Neural progenitor cell (in vitro differentiated cells): ENCODE measurements at places on chromosomes 12 and 14.
A peak's percentile ranks its signal among the peaks of the same experiment; 100 is the strongest.

GRCh38 chr12:10140001-10140400 lies 10.0 kb upstream of the CLEC7A start:
- peak; percentile 64 for DNase-seq

DNA sequence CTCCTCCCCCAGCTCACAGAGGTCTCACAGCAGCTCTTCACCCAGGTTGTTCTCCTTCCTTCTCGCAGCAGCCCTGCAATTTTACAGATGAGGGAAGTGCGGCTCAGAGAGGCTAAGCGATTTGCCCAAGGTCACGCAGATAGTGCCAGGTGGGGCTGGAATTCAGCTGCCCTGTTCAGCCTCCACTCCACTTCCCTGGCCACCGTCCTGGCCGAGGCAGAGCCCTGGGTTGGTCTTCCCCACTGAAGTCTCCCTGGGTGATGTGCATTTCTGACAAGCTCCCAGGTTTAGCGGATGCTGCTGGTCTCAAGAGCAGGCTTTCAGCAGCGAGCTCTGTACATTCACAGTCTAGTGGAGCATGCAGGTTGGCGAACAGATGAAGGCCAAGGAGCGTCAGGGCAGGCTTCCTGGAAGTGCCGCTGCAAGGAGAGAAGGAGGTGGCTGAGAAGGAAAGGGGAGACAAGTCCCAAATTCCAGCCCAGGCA lies 28.9 kb upstream of the EML1 start:
- DNase-seq, result no peak

DNA sequence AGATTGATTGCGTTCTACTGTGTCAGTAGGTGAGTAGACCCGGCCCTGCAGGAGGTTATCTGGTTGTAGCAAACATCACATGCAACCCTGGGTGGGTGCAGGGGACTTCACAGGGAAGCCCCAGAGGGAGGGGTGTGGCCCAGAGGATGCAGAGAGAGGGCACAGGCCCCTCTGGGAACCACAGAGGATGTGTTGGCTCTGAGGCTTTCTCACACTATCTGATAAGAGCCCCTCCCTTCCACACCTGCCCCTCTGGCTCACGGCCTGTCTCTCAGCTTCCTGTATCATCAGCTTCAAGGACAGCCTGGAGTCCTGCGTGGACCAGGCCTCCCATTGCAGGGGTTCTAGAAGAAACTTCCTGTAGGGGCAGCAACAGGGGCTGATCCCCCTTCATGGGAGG lies 101.9 kb downstream of the RIN3 start:
- no peak for DNase-seq

DNA sequence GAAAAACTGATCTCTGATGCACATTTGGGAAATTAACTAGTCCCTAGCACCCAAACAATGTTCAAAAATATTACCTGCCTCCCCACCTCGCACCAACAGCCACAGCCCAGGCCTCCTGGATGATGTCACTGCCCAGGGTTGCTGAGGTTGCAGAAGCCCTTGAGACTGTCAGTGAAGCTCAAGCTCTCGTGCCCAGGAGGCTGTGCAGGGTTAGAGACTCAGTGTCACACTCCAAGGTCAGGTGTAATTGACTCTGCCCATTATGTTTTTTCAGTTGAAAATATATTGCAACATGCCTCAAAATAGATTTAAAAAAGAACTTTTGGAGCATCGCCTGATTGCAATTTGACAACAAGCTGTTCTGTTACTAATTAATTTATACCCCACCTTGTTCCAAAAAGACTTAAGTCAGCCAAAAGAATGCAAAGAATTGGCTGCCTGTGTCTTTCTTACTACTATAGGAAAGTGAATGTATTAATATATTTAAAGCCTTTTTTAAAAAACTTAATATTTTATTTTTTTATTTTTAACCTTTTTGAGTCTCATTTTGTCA lies 72.3 kb downstream of the CMAS start:
- no peak for DNase-seq

DNA sequence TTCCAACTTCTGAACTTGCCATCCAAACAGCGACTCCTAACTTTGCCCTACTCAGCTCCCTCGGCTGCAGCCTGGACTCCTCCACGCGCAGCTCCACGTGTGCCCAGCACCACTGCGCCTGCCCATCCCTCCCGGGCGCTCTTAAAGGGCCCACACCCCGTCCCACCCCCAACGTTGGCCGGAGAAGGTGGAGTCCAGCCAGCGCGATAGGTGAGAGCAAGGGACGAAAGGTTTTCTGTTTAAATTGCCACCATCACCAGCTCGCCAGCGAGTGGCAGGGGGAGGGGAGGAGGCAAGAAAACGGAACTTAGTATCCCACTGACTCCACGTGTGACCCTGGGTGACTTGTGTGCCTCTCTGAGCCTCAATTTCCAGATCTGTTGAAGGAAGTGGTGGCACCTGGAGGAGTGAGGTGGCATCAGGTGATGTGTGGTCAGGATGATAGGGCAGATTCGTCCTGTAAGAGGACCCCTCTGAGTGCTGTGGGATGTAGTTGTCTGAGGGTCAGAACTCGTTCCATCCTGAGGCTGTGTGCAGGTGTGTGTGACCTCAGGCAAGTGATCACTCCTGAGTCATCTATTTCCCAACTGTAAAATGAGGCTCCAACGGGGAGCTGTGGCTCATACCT lies 59.7 kb downstream of the TRPV4 start:
- no peak for DNase-seq

- no peak for DNase-seq
Measured at GRCh38 chr12:26938701-26939062, 412 bp downstream of the FGFR1OP2 start.

DNA sequence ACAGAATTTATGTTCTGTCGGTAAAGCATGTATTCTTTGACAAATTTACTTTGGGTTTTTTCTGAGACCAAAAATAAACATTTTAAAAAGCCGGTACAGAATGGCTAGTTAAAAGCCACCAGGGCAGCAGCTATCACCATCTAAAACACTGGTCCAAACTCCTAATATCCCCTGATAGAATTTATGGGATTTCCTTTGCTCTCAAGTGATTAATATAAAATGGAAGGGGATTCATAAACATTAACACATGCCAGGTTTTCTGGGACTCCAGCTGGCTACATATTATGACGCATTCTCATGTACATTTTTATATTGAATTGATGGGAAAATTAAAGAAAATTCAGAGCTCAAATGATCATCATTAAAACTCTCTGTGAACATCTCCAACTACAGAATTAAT lies 640.8 kb downstream of the C12orf50 start:
- no peak for DNase-seq

DNA sequence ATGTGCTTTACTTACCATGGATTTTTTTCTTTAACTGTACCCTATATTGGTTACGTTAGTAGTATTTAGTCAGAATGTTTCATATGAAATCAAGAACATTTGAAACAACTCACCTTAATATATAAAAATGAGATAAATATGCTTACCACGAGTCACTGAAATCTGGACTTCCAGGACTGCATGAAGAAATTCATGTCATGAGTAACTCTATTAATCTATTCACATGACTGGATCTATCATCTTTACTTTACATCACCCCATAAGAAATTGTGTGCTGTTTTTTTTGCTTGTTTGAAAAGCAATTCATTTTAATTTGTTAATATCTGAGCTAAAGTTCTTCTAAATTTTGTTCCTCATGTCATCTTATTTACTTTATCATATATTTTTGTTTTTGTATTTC lies 5.2 kb downstream of the EPYC start:
- no peak for DNase-seq

GRCh38 chr12:68587448-68587873 lies 23.2 kb upstream of the RAP1B start:
- no peak for DNase-seq

- DNase-seq, result no peak
Measured at GRCh38 chr14:105409364-105409763, 10.3 kb upstream of the MTA1 start.

- no peak for DNase-seq
Measured at GRCh38 chr12:118124333-118124874, 11.5 kb upstream of the PEBP1 start.

- no peak for DNase-seq
Measured at GRCh38 chr12:115920395-115921183, 356.9 kb downstream of the MED13L start.

DNA sequence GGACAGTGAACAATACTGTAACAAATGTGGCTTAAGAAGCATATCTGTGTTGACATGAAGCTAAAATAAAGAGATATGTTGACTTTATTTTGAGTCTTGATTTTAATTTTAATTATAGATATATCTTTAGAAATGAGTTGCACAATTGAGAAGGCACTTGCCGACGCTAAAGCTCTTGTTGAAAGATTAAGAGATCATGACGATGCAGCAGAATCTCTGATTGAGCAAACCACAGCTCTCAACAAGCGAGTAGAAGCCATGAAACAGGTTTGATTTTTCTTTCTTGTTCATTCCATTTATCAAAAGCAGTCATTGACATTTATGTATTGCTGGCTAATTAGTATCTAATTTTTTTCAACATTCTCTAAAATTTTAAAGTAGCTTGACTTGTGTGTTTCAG lies 15.8 kb downstream of the FGFR1OP2 start:
- no peak for DNase-seq

GRCh38 chr12:30847259-30847658 lies 79.3 kb upstream of the TSPAN11 start:
- peak; percentile 83 for DNase-seq

DNA sequence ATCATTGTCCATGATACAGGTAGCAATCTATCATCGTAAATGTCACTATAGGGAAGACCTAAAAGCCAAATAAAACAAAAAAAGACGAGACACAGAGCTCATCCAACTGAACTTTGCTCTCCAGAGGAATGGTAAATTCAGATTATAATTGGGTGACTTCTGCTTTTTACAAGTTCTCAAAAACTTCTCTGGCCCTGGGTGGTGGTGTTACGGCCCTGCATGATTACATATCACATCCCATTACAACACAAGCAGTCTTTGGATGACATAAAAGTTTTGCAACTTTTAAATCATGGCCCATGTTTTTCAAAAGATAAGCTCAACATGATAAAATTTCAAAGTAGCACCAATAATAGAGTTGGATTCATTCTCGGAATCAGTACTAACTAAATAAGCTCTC lies 299.6 kb downstream of the DIO2 start:
- no peak for DNase-seq

GRCh38 chr14:92892589-92892988 lies 30.4 kb upstream of the CHGA start:
- DNase-seq, result no peak

- no peak for DNase-seq
Measured at GRCh38 chr12:131020326-131021153, 66.8 kb downstream of the ADGRD1 start.

GRCh38 chr12:88650715-88651114 lies 70.4 kb upstream of the KITLG start:
- no peak for DNase-seq

DNA sequence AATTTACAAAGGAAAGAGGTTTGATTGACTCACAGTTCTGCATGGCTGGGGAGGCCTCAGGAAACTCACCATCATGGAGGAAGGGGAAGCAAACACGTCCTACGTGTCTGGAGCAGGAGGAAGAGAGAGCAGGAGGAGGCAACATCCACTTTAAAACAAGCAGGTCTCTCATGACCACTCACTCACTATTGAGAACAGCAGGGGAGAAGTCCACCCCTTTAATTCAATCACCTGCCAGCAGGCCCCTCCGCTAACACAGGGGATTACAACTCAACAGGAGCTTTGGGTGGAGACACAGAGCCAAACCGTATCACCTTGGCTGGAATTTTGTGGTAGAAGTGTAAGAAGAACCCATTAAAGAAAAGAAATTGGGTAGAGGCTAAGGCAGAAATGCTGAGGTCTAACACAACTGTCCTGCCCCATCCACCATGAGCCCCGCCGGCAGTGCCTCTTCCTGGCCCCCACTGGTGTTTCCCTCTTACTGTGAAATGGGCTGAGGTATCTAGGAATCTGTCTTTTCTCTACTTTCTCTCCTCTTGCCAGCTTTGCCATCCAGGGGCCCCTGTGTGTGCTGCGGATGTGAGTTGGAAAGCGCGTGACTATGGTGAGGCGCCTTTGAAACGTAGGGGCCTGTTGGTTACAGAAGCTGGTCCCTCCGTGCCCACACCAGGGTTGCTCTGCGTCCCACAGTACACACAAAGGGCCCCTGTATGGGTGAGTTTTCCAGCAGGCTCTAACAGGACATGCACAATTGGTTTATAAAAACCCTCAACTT lies 108.0 kb upstream of the TMEM132D start:
- no peak for DNase-seq

GRCh38 chr12:53217931-53218307 lies 10.9 kb upstream of the ITGB7 start:
- no peak for DNase-seq

DNA sequence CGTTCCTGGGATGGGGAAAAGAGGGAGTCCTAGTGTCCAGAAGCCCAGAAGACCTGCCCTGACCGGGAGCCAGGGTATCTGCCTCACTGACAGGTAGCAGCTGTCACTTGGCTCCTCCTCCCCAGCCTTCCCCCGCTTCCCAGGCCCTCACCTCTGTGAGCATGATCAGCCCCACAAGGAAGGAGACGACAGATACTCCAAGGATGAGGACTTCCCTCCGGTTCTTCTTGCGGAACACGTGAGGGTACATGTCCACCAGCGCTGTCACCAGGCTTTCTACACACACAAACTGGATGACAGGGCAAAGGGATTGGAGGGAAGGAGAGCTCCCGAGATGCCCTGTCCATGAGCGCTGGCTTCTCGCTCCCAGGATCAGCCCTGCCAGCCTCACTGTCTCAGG lies 9.9 kb upstream of the SLC6A12 start:
- DNase-seq, result no peak

DNA sequence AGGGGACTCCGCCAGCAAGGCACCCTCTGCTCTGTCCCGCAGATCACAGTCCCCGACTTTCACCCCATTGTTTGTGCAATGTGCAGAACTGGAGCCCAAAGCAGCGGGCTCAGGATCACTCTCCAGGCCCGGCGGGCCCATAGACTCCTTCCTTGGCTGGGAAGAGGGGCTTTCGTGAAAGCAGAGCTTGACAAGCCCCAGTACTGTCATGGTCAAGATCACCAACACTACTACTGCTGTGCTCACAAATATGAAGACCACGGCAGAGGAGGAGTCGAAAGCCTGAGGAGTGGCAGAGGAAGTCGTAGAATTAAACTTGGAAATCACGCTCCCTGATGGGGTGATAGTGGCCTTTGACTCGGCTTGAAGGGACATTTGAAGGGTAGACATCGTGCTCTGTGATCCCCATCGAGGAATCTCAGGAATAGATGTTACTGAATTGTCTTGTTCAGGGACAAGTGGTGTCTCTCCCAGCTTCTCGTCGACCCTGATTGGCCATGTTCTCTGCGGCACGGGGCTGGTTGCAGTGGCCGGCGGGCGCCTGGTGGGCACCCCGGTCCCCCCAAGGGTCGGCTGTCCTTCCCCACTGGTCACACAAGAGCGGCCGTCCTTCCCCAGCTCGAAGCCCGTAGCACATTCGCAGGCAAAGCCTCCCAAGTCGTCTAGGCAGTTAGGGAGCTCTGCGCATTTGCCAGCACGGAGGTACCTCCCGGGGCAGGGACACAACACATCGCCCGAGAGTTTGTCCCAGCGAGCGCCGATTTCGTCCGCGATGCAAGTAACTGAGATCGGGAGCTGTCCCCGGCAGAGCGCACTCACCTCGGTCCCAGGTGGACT lies 1.1 kb downstream of the CLEC14A start:
- peak; percentile 71 for DNase-seq

GRCh38 chr12:5442251-5443006 lies 10.5 kb downstream of the NTF3 start:
- DNase-seq, result peak; percentile 71

- no peak for DNase-seq
Measured at GRCh38 chr12:6219980-6220379, 19.8 kb downstream of the CD9 start.
